ENCODE measurements at places on chromosomes 3 and 15.

DNA sequence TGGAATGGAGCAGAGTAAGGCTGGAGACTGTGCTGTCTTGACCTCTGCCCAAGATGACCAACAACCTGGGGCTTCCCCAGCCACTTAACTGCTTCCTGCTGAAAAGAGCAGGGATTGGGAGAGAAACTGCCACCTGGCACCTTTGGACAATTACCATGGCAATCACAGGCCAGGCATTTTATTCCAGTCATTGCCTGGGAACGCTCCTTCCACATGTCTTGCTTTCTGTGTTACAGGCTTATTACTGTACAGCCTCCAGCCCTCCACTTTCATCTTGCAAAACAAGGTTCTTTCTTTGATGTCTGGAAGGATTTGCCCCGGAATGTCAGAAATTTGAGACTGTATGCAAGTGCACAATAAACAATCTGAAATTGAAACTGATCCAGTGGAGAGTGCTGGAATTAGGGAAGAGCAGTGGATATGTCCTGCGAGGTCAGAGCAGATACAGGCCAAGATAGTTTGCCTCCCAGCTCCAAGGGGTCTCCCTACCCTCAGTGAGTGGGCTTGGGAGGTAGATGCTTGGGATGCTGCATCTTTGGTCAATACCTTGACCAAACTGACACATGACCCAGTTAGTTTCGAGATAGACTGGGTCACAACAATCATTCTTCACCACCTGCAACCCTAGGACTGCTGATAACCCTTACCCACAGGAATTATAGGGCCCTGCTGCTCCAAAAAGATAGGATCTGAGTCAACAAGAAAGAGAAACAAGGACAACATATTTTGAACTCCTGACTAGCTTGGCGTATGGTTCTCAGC lies 2.7 kb downstream of the PPP1R14D start:
- no peak for DNase-seq

DNA sequence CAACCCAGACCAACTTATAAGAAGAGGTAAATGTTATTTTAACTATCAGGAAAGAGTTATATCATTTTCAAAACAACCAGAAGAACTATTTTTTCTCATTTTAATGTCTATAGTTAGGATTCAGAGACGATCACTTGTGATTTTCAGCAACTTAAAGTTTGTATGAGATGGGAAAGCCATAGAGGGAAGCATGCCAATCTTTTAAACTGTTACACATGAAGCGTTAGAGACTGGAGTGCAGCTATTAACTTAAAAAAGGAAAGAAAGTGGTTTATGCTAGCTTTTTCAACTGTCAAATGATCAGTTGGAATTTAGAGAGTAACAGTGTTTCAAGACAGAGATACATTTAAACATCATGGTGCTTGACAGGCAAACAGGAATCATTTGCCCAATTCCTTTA lies 91.7 kb upstream of the LPP start:
- no peak for DNase-seq

- DNase-seq = no peak
These were observed 236.4 kb downstream of the CDIN1 start for GRCh38 chr15:36815786-36816185.

DNA sequence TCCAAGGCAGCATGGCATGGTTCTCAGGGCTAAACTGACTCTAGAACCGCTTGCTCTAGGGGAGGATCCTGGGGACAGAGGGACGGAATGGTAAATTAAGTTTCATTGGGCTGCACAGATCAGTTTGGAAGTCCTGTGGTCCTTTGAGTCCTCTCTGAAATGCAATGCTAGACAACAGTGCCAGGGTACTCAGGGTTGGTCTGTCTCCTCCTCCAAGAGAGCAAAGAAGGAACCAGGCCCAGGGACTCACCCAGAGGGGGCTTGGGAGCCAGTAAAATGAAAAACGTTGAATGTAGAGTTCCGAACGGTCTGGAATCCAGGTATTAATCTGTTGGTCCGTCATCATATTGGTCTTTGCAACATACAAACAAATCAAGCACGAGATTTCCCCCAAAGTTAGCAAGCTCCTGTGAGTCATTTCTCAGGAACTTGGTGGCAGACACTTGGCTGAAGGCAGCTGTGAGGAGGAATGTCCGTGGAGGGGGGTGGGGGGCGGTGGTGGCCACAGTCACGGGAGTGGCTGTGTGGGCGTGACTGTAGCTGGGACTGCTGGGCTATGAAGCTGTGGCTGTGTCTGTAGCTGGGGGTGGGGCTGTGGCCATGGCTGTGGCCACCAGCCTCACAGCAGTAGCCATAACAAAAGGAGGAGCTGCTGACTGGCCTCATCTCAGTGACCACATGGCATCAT lies 361.0 kb downstream of the SHQ1 start:
- peak; percentile 71 for DNase-seq

DNA sequence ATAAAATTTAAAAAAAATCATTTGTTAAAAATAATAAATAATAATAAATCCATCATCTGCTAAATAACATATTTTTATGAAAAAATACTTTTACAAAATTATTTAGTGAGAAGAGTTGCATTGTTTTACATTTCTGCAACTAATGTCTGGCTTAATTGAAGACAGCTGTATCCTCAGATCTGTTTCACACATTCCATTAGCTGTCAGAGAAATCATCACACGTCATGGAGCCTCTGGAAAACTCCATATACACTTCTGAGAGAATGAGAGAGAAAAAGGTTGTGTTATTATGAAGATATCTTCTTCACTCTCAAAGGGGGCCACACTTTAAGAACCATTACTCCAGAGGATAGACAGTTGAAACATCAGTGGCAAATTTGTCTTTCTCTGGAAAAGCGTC lies 40.8 kb downstream of the CMSS1 start:
- DNase-seq = no peak

- DNase-seq = no peak
These were observed 732.7 kb downstream of the PDCD6IP start for GRCh38 chr3:34531156-34531555.

DNA sequence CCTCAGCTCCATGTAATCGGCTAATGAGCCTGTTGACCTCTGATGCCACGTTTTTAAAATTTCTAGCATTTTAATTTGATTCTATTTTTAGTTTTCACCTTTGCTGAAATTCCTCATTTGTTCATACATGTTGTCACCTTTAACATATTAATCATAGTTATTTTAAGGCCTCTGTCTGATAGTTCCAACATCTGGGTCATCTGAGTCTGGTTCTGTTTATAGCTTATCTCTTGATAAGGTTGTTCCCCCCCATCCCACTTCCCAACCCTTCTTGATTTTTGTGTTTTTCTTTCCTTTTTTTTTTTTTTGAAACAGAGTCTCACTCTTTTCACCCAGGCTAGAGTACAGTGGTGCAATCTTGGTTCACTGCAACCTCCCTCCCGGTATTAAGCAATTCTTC lies 36.4 kb downstream of the MAP2K1 start:
- no peak for DNase-seq

DNA sequence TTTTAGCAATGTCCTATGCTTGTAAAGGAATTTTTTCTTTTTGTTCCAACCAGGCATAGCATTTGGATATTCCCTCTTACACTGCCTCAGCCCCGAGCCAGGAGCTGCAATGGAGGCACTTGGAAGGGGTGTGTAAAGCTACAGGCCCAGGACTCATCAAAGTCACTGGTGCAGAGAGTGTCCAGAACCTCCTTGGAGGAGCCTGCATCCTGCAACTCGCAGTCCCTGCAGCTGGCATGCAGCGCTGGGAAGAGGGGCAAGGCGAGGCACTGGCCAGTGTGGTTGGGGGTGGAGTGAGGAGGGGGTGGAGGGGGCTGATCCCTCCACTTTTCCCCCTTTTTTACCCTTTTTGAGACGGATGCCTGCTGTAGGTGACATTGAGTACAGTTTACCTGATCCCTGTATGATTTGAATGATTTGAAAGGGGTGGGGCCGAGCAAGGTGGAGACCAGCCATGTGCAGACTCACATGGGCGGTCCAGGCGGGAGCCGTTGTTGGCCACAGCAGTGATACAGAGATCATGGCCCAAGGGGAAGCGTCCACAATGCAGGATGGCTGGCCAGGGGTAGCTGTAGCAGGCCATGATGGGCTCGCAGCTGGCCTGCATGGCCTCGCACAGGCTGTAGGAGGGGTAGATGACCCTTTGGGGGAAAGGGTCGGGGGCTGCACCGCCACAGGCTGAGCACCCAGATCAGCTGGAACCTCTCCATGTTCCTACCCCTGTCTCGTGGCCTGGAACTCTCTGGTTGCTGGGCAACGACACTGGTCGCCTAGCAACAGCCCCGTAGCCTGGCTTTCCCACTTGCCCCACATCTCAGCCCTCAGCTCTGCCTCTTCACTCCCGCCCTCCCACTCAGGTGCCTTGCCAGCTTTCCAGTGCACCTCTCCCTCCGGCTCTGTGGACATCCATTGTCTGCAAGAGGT lies 7.9 kb downstream of the P4HTM start:
- no peak for DNase-seq
